ENCODE measurements at places on chromosomes 1 and 21. TPM values are rescaled to one million over a fixed set of nuclear protein-coding genes. Genes with fewer than 3 reads are reported as not detected.

CLIC4 gene
- total RNA-seq = 353 TPM

TMPRSS15 gene
- total RNA-seq = not detected

FALEC gene
- not detected for total RNA-seq

MORC3 gene
- 43.7 TPM for total RNA-seq

SPTA1 gene
- total RNA-seq = 0.05 TPM

DENND2D gene
- total RNA-seq = 3.9 TPM

FCRL6 gene
- total RNA-seq = not detected

S100A1 gene
- under 0.01 TPM for total RNA-seq

PLEKHN1 gene
- total RNA-seq = 1.8 TPM

CR1 gene
- not detected for total RNA-seq

PTPRF gene
- 132 TPM for total RNA-seq

C1orf167 gene
- total RNA-seq = not detected

CLIC6 gene
- total RNA-seq = not detected

HSPA6 gene
- 1.1 TPM for total RNA-seq

LGR6 gene
- not detected for total RNA-seq

MYBPH gene
- total RNA-seq = 0.30 TPM

GIPC2 gene
- 1.2 TPM for total RNA-seq

SMG7 gene
- 40.4 TPM for total RNA-seq

TP73 gene
- not detected for total RNA-seq

FYB2 gene
- total RNA-seq = not detected

CLCA1 gene
- not detected for total RNA-seq

TFF2 gene
- total RNA-seq = not detected

TTC22 gene
- not detected for total RNA-seq

UBASH3A gene
- total RNA-seq = not detected

FAM167B gene
- not detected for total RNA-seq

SMCP gene
- not detected for total RNA-seq

PTPRC gene
- not detected for total RNA-seq

ENAH gene
- 132 TPM for total RNA-seq

CD48 gene
- not detected for total RNA-seq

NDC1 gene
- total RNA-seq = 14.0 TPM

OVAAL gene
- not detected for total RNA-seq

TAS1R3 gene
- 0.23 TPM for total RNA-seq
